T-helper 2 cell treated with Interferon-gamma antibody and Interleukin-4, amounts not matched to agents 5 μg/mL and 100 μg/mL, for 36 hours (primary cell): ENCODE measurements at places on chromosomes 4 and X.

GRCh38 chr4:95165926-95166524 lies 382.7 kb downstream of the UNC5C start:
- peak; percentile 27 for DNase-seq

DNA sequence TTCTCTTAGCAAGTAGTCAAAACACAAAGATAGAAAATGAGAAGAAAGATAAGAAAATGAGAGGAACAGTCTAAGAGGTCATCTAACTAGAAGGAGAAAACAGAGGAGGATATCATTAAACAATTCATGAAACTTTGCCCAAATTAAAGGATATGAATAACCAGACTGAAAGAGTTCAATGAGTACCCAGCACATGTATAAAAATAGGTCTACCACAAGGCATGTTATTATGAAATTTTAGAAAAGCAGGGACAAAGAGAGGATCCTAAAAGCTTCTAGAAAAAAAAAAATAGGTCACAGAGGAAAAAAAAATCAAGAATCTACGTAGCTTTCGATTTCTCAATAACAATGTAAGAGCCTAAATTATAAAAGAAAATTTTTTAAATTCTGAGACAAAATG lies 118.5 kb downstream of the WDFY3 start:
- DNase-seq, result no peak

- no peak for DNase-seq
These were observed 30.4 kb downstream of the FAM13A start for GRCh38 chr4:89026542-89026941.

DNA sequence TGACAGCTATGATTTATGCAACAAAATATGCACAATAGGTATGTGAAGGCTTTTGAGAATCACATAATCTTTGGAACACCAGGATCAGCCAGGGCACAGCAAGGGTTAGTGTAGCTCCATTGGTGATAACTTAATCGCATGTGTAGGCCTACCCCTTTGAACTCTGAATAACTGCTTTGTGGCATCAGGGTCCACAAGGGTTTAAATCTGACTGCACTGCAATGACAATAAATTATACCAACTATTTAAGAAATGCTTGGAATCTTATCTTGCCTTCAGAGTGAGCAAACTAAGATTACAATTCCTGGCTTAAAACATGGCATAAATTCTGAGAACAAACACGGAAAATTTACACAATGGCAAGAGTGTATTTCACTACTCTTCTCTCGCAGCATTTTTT lies 245.8 kb downstream of the FBXO8 start:
- no peak for DNase-seq

DNA sequence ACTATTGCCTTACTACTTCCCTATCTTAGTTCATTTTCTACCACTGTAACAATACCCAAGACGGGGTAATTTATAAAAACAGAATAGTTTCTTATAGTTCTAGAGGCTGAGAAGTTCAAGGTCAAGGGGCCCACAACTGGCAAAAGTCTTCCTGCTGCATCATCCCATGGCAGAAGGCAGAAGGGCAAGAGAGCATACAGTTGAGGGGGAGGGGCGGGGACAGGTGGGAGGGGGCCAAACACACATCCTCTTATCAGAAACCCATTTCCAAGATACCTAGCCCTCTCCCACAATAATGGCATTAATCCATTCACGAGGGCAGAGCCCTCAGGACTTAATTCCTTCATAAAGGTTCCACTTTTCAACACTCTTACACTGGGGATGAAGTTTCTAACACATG lies 690.2 kb downstream of the ADGRL3 start:
- no peak for DNase-seq

GRCh38 chr4:168486912-168487281 lies 6.6 kb upstream of the DDX60L start:
- no peak for DNase-seq

GRCh38 chr4:48139691-48140090 lies 5.6 kb upstream of the TXK start:
- DNase-seq, result no peak

DNA sequence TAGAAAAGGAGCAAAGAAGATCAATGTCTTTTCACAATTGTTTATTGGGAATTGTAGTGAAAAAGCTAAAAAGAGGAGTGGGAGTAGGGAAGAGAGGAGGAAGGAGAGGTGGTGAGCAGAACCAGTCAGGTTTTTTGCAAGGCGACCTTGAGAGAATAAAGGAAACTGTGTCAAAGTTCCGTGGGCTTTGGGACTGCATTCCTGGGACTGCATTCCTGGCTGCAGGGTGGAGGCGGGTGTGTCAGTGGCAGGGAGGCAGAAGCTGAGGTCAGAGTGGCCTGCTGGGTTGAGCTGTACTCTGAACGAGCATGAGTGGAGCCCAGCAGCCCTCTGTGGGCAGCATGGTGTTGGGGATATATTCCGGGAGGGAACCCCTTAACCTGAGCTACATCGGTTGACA lies 66.8 kb upstream of the UCP1 start:
- no peak for DNase-seq

- DNase-seq, result no peak
These were observed 412.3 kb downstream of the GALNTL6 start for GRCh38 chr4:172225457-172225856.

GRCh38 chr4:25123236-25123635 lies 37.0 kb downstream of the SEPSECS start:
- DNase-seq, result peak; percentile 72

DNA sequence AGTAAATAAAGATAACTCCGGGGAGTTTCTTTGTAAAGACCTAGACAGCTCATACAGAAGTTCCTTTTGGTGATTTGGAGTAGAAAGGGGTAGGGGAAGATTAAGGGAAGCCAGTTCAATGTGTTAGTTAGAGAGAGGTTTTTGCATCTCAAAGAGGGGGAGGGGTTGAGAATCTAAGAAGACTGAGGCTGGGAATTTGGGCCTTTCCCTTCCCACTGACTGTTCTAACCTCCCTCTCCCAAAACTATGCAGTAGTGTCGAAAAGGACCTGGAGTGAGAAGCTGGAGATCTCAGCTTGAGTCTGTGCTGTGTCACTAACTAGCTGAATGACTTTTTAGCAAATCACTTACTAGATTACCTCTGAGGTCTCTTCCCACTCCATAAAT lies 55.7 kb upstream of the CCDC160 start:
- DNase-seq, result no peak

DNA sequence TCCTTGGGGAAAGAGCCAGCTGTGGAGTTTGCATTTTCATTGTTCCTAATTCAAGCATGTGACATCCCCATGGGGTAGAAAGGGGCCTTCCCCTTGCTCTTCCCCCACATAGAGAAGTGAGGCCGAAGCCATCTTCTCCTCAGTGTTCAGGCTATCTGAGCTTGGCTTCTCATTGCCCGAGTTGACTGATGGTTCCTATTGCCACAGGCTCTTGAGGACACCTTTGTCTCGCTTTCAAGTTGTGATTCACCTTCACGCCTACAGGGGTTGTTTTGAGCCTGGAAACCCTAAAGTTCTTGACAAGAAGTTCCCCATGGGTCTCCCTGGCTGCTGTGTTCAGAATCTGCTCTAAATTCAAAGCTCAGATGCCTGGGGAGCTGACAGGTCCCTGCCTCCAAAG lies 25.0 kb downstream of the CCNQ start:
- no peak for DNase-seq

DNA sequence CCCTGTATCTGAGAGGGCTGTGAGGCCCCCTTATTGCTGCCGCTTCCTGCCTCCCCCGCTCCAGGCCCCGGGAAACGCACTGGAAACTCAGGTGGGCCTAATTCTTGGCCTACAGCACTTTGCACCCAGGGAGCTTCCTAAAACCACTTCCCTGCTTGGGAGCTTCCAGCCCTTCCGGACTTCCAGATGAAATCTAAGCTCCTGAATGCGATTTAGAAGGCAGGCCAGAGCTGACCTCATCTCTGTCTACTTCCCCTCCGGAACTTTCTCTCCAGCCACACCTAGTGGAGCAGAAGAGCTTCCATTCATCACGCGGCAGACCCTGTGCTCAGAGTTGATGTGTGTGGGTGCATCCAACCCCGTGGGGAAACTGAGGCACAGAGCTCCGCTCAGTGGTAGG lies 84.2 kb downstream of the SORCS2 start:
- no peak for DNase-seq

GRCh38 chr4:129998436-129999150 lies 902.6 kb downstream of the C4orf33 start:
- no peak for DNase-seq

DNA sequence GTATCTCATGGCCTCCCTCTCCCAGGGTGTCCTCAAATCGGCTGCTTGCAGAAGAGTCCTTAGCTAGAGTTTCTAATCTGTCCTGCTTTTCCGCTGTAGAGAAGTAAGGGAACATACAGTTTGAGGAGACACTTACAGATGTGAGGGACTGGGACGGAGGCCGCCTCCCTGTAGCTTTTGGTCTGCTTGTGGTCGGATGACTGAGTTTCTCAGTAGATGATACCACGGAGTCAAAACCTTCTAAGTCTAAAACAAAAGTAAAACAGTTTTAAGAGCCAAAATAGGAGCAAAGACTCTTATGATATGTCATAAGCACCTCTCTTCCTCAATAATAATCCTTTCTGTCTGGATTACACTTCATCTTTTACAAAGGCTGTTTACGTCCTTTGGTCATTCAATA lies 34.5 kb upstream of the MAP3K15 start:
- peak; percentile 17 for DNase-seq

GRCh38 chr4:147786031-147786430 lies 54.1 kb downstream of the ARHGAP10 start:
- no peak for DNase-seq

GRCh38 chrX:96713303-96713702 lies 28.7 kb downstream of the DIAPH2 start:
- no peak for DNase-seq

DNA sequence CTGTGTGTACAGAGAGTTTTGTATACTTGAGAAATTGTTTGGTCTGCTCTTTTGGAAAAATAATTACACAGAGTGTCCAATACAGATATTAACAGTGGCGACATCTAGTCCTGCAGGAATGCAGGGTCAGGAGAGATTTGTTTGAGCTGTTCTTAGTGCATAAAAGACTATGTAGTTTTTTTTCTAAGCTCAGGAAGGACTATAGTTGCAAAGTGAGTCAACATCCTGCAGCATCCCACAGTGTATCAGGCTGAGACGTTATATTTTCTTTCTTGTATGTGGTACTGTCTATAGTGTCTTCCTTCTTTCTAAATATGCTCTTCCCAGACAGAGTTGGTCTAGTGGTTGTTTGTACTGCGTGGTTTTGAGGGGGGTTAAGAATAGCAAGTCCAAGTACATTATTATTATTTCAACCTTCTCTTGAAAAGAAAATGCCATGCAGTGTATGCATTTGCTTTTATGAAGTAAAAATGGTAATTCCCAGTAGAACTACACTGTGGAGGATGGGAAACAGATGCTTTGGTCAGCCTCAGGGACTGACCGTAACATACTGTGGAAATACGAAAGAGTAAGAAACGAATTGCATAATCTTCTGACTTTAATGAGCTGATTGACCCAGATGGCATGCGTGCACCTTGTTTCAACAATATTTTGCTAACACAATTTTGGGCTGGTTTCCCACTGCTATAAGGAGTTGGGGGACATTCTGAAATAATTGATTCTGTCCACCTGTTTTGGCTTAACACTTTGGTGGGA lies 67.4 kb downstream of the DMP1 start:
- DNase-seq, result no peak

- DNase-seq, result peak; percentile 71
These were observed 46.3 kb downstream of the ATP10D start for GRCh38 chr4:47531241-47531953.

DNA sequence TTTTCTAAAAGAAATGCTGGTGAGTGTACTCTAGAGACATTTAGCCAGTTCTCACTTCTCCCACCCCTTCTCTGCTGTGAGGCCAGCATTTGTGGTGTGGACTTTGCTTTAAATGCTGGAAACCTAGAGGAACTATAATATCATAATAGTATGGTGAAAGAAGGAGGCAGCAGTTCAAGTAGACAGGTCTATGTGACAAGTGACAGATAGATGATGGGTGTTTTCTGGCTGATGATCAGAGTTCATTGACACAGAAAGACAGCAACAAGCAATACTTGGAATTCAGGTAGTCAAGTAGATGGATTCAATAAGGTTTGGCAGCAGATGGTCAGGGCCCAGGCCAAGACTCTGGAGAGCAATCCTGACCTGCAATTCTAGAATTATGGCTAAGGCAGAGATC lies 317.5 kb downstream of the PCDH7 start:
- no peak for DNase-seq

- DNase-seq, result no peak
These were observed 100.5 kb downstream of the MFAP3L start for GRCh38 chr4:169925678-169926077.

- DNase-seq, result no peak
These were observed 91.2 kb downstream of the FAM53A start for GRCh38 chr4:1592709-1593417.

- no peak for DNase-seq
These were observed 345.7 kb downstream of the ARHGAP10 start for GRCh38 chr4:148077581-148077980.

DNA sequence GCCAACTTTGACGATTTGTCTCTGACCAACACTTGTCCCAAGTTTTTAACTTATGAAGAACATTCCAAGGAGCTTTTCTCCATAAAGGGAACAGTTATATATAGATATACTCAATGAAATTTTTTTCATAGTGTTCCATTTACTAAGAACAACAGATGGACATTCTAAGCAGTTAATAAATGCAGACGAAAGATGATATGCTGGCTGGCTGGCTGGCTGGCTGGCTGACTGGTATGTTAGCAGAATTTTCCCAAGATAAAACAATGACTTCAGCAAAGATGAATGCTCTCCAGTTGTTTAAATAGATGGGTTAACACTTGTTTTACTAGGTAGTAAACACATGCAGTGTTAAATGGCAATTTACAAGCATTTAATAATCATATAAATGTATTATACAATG lies 62.2 kb downstream of the SPANXN3 start:
- no peak for DNase-seq

DNA sequence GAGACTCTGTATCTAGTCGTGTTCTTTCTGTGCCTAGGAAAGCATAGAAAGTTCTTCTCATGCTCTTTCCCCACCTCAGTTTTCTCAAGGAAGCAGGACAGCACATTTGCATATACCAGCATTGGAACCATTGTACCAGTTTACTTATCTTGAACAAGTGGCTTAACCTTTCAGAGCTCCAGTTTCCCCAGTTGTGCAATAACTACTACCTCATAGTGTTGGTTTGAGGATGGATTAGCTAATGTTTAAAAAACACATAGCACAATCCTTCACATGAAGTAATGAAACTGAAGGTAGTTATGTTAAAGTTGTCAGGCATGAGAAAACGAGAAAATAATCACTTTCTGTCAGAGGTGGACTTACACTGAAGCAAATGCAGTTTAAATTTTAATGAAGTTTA lies 92.2 kb upstream of the H2AZ1 start:
- no peak for DNase-seq

- DNase-seq, result no peak
These were observed 3.1 kb upstream of the SOX3 start for GRCh38 chrX:140507982-140508305.

GRCh38 chr4:184514121-184514988 lies 40.0 kb upstream of the IRF2 start:
- peak; percentile 89 for DNase-seq

DNA sequence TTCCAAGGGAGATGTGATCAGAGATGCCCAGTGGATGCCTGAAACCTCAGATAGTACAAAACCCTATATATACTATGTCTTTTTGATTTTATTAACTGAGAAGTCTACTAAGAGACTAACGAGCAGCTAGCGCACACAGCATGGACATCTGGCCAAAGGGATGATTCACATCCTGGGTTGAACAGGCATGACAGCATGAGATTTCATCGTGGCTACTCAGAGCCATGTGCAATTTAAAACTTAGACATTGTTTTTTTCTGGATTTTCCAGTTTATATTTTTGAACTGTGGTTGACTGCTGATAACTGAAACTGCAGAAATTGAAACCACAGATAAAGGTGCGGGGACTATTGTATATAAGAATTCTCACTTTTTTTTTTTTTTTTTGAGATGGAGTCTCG lies 2252.9 kb upstream of the AGA start:
- DNase-seq, result no peak
